Inflammatory macrophage treated with lipopolysaccharide for 4 hours (primary cell): ENCODE measurements at places on chromosomes 13 and 19.

GRCh38 chr19:46603752-46604231, 2.7 kb downstream of the CALM3 start:
- DNase-seq = no peak

- no peak for DNase-seq
Observed at GRCh38 chr19:30135093-30135757, 193.2 kb downstream of the URI1 start.

DNA sequence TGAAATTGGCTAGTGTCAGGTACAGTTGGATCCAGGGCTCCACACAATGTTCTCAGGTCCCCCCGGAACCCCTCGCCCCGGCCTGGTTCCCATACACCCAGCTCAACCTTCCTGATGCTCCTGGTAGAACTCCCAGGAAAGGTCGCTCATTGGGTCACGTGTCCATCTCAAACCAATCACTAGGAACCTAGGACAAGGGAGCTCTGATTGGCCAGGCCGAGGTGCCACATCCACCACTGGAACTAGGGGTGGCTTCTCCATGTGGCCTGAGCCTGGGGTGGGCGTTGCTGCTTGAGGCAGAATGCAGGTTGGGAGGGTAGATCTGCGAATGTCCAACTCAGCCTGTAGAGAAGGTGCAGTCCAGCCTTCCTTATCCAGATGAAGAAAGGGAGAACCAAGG, 6.9 kb upstream of the MEF2B start:
- no peak for DNase-seq

DNA sequence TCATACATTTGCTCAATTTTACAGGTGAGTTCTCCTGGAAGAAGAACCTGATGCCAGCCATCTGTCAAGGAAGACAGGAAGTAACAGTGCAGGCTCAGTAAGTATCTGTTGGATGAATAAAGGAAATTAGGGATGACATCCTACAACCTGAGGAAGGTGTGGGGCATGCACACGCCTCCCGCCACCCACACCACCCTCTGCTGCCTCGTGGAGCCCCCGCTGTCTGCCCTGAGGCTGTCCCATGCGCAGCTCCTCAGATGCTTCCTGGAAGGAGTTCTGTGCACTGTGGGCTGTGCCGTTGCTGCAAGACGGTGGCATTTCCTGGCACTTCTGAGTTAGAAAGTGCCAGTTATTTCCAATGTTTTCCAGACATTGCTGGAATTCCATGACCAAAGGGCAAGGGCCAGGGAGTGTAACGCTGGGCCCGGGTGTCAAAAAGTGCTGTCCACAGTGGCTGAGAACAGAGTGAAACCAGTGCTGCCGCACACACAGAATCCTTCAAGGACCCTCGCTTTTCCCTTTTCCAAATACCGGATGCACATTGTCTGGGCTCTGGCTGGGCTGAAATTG, 4.2 kb upstream of the TEX29 start:
- DNase-seq = no peak

GRCh38 chr19:54949412-54949811, 2.1 kb upstream of the NLRP7 start:
- no peak for DNase-seq

GRCh38 chr19:51514866-51515481, 13.4 kb upstream of the SIGLEC12 start:
- peak; percentile 68 for DNase-seq

- DNase-seq = peak; percentile 91
Observed at GRCh38 chr19:3700242-3701032, at the start of gene PIP5K1C. Gene PIP5K1C, minus strand, starts transcription at chr19:3700468. Its CDS starts 78 bp downstream, at chr19:3700390.

DNA sequence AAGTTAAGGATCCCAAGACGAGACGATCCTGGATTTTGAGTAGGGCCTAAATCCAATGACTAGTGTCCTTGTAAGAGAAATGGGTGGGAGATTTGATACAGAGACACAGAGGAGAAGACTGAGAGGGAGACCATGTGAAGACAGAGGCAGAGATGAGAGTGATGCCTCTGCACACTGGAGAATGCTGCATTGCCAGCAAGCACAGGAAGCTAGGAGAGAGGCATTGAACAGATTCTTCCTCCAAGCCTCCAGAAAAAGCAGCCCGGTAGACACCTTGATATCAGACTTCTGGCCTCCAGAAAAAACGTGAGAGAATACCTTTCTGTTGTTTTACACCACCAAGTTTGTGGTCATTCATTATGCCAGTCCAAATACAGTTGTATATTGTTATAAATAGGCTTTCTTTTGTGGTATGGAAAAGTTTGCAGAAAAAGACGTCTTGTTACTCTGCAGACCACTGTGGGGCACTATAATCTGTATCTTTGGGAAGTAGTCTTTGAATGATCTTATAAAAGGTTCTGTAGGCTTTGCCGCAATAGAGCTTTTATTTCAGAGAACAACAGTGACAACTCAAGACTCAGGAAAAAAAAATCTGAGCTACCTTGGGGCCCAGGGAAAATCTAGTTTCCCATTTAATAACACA, 17.9 kb upstream of the RFC3 start:
- DNase-seq = no peak

DNA sequence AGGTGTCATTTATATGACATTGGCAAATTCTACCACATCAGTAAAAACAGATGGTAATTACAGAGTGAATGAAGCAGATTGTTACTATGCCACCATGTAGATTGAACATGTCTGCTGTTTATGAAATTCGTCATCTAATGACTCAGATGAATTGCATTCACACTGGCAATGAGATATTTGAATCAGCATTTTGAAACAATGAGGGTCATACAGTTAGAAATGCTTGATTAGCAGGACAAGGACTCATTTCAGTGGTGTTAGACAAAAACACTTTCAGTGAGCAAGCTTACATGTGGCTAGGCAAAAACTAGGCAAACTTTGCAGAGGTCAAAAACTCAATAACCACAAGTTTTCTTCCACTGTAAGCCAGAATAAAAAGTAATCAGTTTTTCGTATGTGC, 1165.0 kb downstream of the SLITRK1 start:
- DNase-seq = no peak

GRCh38 chr13:42814868-42815267, 33.5 kb downstream of the FAM216B start:
- no peak for DNase-seq

- DNase-seq = peak; percentile 50
Observed at GRCh38 chr13:45511310-45512097, 46.8 kb downstream of the COG3 start.

- DNase-seq = no peak
Observed at GRCh38 chr13:21483748-21484147, 24.6 kb upstream of the ZDHHC20 start.

DNA sequence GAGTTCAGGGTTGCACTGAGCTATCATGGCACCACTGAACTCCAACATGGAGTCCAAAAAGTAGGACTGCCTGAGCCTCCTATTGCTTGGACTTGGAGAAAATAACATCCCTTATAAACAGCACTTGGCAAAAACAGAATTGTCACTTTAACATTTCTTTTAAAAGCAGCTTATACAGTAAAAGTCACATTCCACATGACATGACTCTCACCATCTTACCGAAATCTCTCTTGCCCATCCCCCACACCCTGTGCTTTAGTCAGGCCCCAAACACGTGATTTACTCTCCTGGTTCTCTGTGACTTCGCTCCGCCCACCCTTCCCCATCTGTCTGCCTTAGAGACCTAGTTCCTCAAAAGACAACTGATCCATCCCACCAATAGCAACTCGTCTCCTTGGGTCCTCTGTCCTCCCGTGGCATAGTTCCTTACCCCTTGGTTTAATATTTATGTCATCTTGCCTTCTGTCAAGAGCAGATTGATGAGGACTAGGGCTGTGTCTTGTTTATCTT, 4.6 kb downstream of the SAFB start:
- peak; percentile 97 for DNase-seq

- no peak for DNase-seq
Observed at GRCh38 chr19:28074773-28075172, 1138.2 kb downstream of the UQCRFS1 start.

GRCh38 chr13:21124852-21125251, 51.5 kb downstream of the SKA3 start:
- DNase-seq = no peak

DNA sequence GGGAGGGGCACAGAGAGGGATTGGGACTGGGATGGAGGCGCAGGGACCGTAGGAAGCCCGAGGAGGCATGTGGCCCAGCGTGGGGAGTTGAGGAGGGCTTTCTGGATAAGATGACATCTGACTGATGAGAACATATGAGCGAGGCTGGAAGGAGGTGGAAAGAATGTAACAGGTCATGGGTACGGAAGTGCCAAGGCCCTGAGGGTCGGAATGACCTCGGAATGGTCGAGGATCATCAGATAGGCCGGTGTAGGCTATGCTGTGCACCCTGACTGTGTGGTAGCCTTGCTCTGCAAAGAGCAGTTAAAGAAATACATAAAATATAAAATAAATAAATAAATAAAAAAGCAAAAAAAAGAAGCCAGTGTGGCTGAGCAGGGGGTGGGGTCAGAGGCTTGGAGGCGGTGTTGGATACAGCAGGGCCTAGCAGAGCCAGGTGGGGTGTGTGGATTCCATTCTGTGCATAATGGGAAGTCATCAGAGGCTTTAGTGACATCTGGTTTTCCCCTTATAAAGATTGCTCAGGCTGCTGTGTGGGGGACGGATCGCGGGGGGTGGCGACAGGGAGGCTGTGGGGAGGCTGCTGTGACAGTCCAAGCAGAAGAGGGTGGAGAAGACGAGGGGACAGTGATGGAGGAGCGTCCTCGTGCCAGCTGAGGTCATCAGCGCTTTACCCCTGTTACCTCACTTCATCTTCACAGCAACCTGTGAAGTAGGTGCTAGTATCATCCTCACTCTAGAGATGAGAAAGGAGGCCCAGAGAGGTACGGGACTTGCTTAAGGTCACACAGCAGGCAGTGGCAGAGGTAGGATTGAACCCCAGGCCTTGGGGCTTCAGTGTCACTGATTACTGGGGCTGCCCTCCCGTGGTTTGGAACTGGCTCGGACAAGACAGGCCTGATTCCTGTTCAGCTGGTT, 5.0 kb downstream of the PAK4 start:
- no peak for DNase-seq

- DNase-seq = no peak
Observed at GRCh38 chr19:38081547-38082255, 142.3 kb downstream of the DPF1 start.

DNA sequence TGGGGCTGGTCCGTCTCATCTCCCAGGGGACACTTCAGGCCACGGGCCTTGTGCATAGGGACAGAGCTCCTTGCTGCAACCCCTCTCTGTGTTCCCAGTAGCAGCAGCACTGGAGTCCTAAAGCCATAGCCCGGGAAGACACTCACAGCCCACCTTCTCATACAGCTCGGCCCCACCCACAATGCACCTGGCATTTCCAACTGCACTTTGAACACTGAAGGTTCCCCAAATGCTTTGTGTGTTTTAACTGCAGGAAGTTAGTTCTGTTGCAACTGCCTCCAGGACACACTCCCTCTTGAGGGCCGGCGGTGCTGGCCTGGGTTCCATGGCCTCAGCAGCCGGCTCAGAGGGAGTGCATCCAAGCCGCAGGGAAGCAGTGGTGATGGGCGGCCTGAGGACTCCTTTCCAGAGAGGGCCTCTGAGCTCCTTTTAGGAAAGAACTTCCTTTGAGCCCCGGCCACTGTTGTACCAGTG, 22.7 kb upstream of the TMEM255B start:
- no peak for DNase-seq

DNA sequence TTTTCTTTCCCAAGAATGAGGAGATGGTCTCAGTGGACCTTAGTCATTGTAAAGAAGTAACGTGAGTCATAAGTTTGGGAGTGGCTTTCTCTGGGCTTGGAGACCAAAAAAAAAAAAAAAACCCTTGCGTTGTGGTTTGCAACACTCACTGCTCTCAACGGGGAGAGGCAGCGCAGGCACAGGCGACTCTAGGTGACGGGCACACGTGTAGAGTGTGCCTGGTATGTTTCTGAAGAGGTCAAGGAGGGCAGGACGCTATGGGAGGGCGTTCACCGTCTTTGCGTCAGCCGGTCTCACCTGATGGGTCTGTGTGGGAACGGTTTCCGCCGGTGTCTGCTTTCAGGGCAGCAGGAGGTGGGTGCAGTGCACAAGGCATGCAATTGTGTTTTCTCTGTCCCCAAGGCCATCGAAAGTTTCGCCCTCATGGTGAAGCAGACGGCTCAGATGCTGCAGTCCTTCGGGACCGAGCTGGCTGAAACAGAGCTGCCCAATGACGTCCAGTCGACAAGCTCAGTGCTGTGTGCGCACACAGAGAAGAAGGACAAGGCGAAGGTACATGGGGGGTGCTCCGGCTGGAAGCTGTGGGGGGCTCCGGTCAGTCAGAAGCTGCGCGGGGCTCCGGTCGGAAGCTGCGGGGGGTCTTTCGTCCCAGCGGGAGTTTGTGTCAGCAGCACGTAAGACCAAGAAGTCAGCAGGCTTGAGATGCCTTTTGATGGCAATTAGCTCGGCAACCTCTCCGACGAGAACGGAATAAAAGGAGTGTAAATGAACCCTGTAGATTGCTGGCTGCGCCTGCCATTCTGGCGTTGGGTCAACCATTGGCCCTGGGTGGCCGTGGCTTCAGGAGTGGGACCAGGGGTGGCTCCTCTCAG, 40.8 kb upstream of the F7 start:
- no peak for DNase-seq

- DNase-seq = peak; percentile 96
Observed at GRCh38 chr13:46352805-46353204, 34.2 kb downstream of the RUBCNL start.

DNA sequence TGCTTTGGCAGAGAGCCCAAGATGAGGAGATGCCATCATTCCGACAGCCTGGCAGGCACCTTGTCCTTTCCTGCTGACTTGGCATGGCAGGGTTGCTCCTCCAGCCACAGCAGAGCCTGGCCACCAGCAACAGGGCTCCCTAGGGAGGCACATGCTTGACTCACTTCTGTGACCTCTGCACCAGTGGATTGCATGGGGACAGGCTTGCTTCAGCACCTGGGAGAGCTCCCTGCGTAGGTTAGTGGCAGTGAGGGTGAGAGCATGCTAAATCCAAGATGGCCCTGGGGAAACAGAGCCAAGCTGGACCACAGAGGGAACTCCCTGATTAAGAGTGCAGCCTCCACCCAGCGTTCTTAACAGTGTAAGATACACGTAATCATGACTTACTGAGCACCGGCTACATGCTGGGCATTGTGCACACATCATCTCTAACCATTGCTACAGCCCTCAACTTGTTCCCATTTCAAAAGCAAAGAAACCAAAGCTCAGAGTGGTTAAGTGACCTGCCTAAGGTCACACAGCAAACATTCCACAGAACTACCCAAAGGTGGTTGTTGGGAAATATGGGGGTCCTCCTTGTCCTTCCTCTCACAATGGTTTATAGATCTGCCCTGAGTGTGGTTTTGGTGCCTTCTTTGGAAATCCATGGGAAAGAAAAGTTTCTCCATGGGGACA, 116.6 kb upstream of the UQCRFS1 start:
- DNase-seq = no peak

- no peak for DNase-seq
Observed at GRCh38 chr19:55173186-55173713, 6.8 kb upstream of the DNAAF3 start.

- no peak for DNase-seq
Observed at GRCh38 chr13:64127856-64128255, 2712.2 kb upstream of the PCDH20 start.
